ENCODE measurements at places on chromosomes 11 and 22. TPM values are rescaled to one million over a fixed set of nuclear protein-coding genes. Genes with fewer than 3 reads are reported as not detected.

Gene CASP5
- not detected for total RNA-seq

Gene PIH1D2
- 4.3 TPM for total RNA-seq

Gene EMSY
- total RNA-seq, result 18.3 TPM

Gene NELL1
- 0.29 TPM for total RNA-seq

Gene RRM1
- 34.6 TPM for total RNA-seq

Gene ATG2A
- 39.3 TPM for total RNA-seq

Gene PATE4
- total RNA-seq, result not detected

DNA sequence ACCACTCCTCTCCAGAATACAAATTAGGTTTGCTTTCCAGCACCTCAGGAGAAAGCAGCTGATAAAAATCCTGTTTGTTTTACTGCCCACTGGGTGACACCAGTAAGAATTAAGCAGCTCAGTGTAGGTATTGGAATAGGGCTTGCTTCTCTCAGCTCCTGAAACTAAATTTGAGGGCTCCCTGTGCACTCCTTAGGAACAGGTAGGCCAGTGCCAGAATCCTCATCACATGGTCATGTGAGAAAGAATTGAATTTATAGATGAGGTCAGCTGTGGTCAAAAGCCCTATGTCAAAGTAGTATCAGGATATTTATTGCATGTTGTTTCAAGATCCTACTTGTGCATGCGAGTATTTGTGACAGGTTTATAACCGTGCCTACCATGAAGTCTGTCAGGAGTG is 1.0 kb downstream of the PRSS23 start:
- DNase-seq, result no peak

GRCh38 chr11:113884361-113884836 is 9.0 kb upstream of the USP28 start:
- no peak for DNase-seq

DNA sequence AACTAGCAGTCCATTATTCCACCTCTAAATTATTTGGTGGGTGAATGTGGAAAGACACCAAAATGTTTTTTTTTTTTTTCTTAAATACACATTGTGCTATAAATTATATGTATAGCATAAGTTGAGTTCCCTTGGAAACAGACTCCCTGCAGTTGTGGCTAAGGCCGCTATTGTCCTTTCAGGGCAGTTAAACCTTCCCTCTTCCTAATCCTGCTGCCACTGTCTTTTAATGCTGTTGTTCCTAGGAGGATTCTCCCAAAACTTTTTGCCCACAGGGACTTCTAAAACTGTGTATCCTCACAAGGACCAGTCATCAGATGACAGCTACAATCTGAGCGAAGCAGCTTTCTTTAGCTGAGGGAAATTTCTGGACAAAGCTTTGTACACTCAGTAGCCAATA is 478.9 kb upstream of the CHORDC1 start:
- DNase-seq, result no peak

GRCh38 chr11:47867823-47868222 is 19.7 kb upstream of the NUP160 start:
- DNase-seq, result no peak

GRCh38 chr11:124483422-124483821 is 37.9 kb upstream of the OR8B8 start:
- no peak for DNase-seq

DNA sequence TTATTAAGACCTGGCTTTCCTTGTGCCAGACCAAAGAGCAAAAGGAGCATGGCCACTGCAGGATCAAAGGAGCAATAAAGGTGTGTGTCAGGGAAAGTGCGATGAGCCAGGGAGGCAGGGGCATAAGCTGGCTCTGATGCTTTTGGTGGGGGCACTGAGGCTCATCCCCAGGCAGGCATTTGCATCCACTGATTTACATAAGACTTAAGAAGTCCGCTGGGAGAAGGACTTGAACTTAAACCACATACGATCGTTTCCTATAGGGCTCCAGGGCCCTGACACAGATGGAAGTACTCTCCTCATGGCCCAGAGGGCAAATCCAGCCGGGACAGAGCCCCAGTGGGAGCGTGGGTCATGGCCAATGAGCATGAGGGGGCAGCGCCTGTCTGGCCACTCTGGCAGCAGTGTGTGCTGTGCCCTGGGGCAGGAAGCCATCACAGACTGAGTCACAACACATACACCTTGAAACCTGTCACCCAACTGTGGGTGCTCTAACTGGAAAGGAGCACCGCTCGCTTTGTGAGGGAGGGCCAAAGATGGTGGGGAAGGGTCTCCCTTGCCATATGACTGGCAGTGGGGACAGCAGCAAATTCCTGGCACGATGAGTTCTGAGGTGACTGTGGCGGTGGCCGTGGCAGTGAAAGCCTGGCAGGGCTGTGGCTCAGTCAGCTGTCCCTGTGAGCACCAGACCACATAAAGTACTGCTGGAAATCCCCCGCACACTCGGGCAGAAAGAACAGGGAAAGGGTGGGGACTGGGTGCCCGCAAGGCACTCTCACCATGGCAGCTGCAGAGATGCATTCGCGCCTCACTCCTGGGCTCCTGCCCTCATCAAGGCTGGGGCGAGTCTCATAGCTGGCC is 79.4 kb upstream of the LMO1 start:
- no peak for DNase-seq

DNA sequence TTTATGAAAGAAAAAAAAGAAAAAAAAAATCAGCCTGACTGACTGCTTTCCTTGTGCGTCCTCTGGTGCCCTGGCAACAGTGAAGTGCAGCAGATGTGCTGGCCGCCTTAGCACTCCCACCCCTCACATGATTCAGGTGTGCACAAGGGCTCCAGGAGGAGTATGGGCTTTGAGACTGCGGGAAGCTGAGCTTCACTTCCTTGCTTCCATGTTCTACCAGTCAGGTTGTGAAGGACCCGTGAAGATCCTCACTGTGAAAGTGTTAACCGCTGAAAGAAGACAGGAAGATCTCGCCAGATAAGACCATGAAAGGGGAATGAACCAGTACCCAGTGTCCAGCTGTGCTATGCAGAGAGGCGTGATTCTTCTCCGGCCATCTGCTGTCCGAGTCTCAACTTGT is 48.2 kb downstream of the HIRA start:
- DNase-seq, result no peak

GRCh38 chr11:77147668-77148321 is 19.7 kb downstream of the MYO7A start:
- DNase-seq, result no peak

- no peak for DNase-seq
Observed at GRCh38 chr11:16827139-16827538, 88.7 kb downstream of the C11orf58 start.

DNA sequence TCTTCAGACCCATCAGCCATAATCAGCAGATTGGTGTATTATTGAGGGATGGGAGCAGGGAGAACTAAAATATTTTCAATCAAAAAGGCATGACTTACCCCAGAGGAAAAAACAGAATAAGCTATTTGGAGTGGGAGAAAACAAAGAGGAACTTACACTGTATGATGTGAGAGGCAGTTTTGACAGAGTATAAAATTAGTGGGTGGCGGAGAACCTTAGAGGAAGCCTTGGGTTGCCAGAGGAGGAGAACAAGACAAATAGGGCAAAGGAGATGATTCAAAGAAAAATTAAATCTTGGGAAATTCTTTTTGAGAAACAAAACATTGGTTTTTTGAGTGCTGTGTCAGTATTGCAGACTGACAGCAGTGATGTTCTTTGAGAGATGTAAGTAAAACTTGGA is 285.0 kb downstream of the C11orf87 start:
- no peak for DNase-seq

DNA sequence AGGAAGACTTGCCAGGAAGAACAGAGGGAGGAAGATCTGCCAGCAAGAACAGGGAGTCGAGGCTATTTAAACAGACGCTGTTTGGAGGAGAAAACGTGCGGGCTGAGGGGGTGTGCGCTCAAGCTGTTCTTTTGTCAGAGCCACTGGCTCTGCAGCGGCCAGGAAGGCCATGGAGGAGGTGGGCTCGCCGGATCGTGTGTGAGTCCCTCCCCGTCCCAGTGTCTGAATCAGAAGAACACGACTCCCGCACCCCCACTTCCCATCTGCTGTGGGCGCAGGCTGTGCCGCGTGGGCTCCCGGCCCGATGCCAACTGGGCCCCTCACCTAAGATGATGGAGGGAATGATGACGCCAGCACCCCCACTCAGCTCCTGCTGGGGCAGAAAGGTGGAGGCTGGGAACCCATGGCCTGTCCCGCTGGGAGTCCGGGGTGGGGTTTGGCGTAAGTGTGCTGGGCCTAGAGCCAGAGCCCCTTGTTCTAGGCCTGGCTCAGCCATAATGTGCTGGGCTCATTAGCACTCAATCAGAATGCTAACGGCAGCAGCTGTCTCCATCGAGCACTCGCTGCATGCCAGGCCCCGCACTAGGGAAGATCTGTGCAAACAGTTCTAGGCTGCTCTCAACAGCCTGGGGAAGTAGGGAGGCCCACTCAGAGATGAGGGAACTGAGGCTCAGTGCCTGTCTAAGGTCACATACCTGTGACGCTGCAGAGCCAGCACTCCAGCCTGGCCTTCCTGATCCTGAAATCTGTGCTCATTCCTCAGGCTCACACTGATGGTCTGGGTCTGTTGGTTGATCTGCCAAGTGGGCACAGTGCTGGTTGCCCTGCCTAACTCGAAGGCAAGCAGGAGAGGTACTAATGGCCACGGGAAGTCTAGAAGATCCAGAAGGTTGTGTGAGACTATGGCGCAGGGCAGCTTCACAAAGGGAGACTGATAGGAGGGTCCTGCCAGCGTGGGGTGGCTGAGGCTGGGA is 11.5 kb downstream of the NPTXR start:
- no peak for DNase-seq

- no peak for DNase-seq
Observed at GRCh38 chr22:43136255-43136654, 6.9 kb downstream of the MCAT start.

DNA sequence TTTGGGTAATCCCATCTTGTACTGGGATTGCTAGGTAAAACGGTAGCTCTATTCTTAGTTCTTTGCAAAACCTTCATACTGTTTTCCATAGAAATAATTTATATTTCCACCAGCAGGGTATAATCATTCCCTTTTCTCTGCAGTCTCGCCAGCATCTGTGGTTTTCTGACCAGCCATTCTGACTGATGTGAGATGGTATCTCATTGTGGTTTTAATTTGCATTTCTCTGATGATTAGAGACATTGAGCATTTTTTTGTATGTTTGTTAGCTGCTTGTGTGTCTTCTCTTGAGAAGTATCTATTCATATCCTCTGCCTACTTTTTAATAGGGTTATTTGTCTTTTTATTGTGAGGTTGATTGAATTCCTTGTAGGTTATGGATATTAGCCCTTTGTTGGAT is 220.9 kb downstream of the PGR start:
- no peak for DNase-seq

DNA sequence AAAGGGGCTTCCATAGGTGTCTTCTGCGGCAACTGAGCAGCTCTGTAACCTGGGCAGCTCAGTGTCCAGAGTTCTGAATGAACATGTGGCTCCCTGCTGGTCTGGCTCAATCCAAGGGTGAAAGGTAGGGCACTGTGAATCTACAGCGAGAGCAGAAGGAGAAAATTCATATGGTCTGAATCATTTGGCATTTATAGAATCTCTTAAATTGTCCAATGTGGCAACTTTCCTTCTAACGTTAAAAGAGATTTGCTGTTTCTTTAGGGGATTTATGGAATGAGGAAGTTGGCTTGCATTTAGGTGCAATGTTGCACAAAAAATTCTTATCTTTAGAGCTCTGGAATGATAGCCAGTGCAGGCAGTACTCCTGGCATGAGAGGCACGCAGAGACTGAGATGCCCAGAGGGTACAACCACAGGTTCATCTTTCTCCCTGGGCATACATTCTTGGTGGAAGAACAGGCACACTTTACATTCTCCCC is 17.0 kb downstream of the ATXN10 start:
- peak; percentile 10 for DNase-seq

DNA sequence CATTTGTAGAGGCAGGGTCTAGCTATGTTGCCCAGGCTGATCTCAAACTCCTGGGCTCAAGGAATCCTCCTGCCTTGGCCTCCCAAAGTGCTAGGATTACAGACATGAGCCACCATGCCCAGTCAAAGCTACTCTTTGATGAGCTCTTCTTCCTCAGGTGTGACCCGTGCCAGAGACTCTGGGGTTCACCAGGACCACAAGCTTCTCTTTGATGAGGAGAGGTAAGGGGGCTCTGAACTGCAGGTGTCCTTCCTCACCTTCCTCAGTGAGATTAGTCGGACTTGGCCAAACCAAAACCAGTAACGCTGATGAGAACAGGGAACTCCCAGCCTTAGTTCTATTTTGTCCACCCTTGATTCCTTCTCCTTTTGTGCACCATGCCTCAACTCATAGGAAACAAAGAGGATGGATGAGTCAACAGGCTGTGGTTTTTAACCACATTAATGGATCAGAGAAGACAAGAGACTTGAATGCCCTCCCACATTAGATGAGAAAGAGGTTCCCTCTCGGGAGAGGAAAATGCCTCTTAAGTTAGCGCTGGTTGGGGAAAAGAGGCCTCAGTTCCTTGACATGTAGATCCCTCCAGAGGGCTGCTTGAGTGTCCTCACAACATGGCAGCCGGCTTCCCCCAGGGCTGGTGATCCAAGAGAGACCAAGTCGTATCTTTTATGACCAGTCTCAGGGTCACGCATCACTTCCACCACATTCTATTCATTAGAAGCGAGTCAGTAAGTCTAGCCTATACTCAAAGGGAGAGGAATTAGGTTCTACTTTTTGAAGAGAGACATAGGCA is 25.7 kb upstream of the CTR9 start:
- no peak for DNase-seq

DNA sequence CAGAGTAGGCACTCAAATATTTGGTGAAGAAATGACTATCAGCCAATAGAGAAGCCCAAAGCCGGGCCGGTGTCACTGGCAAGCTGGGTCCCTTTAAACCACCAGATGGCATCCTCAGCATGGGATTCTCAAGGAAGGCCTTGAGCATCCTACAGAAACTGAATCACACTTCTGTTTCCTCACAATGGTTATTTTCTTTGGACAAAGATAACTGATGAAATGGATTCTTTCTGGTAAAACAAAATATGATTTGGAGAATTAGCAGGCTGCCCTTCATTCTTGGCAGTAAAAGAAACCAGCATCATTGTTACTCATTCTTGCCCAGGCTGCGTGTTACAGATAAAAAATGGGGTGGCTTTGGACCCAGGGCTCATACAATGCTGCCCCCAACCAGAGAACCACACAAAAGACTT is 30.3 kb upstream of the ASPHD2 start:
- peak; percentile 67 for DNase-seq

- no peak for DNase-seq
Observed at GRCh38 chr11:12232160-12232559, 121.8 kb downstream of the MICAL2 start.

GRCh38 chr11:131037873-131038272 is 121.6 kb upstream of the SNX19 start:
- no peak for DNase-seq

DNA sequence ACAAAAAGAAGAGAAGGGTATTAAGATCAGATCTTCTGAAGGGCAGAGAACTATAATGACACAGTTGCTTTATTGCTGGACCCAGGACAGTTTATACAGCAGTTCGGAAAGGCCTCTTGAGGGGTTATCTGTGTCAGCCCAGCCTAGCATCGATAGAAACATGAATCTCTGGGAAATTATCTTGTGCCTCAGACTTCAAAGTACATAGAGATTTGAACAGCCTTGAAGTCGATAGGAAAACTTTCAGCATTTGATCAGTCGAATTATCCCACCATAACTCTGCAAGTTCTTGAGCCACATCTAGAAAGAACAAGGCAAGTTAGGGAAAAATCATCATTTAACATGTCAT is 2.5 kb upstream of the LMO2 start:
- no peak for DNase-seq

GRCh38 chr11:43830928-43831440 is 49.6 kb upstream of the ALKBH3 start:
- no peak for DNase-seq

- no peak for DNase-seq
Observed at GRCh38 chr11:65777241-65777640, 3.5 kb downstream of the AP5B1 start.

All from mucosa of gallbladder (tissue), 1 donor.